ENCODE measurements at places on chromosomes 13 and 19. TPM values are rescaled to one million over a fixed set of nuclear protein-coding genes. Genes with fewer than 3 reads are reported as not detected.

GRCh38 chr19:28345811-28346210 is 867.1 kb downstream of the UQCRFS1 start:
- H3K4me1 ChIP-seq = no peaks in the 10 kb centered on the region
- no peak overlapping the region for H3K27ac ChIP-seq
- H3K36me3 ChIP-seq = no peaks in the 10 kb centered on the region

DNA sequence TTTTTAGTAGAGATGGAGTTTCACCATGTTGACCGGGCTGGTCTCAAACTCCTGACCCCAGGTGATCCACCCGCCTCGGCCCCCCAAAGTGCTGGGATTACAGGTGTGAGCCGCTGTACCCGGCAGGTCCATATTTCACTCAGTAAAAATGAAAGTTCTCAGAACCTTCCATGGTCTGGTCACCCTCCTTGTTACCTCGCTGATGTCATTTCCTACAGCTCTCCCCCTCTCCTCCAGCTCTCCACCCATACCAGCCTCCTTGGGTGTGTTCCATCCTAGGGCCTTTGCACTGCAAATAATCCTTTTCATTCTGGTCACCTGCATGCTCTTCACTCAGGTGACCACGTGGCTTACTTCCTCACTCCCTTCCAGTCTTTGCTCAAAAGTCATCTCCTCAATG is 78.2 kb upstream of the TNFSF11 start:
- H3K27ac ChIP-seq = no peak overlapping the region
- H3K4me1 ChIP-seq = no peaks in the 10 kb centered on the region
- peaks cover 3% of the 10 kb centered on the region for H3K27me3 ChIP-seq
- no peaks in the 10 kb centered on the region for H3K36me3 ChIP-seq
- no peak for DNase-seq
- no peak overlapping the region for H3K4me3 ChIP-seq

Gene ACP5
- total RNA-seq = 429 TPM

Gene ANKRD24
- 2.3 TPM for total RNA-seq

Gene KLK7
- 0.41 TPM for total RNA-seq

Gene CEACAM16
- not detected for total RNA-seq

Gene CEACAM3
- 1.2 TPM for total RNA-seq

All from upper lobe of right lung (tissue), 1 donor.